ENCODE measurements at places on chromosomes 1 and 21.

- DNase-seq = no peak
Observed at GRCh38 chr1:39470040-39470439, 21.4 kb upstream of the BMP8A start.

DNA sequence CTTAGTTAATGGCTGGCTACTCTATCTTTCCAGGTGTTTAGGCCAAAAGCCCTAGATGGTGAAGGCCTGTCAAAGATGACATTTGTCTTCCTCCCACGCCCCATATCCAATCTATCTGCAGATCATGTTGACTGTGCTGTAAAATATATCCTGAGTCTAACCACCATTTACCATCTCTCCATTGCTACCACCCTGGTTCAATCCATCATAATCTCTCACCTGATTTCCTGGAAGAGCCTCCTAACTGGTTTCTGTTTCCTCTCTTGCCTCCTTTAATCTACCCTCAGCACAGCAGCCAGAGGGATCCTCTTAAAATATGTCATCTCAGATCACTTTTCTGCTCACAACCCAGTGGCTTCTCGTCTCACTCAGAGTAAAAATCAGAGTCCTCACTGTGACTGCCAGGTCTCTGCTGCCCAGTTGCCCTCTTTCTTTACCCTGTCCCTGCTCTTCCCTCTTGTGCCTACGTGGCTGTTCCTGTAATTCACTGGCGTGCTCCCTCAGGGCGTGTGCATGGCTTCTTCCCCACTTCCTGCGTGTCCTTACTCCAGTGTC is 17.8 kb downstream of the TMEM50A start:
- DNase-seq = no peak

DNA sequence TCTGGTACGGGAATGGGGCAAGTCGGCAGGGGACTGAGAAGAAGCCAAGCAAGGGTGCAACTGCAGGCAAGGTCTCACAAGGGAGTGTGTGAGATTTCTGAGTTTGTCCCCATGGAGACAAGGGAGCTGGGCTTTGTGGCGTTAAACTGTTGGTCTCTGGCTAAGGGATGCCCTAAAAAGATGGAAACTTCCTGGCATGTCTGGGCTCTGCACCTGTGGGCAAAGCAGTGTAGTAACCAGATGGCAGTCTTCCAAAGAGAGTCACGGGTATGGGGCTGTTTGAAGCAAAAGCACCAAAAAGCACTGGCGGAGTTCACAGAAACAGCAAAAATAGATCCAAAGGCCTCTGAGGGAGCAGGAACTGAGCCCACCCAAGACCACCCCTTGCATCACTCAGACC is 104.8 kb upstream of the SLC44A3 start:
- DNase-seq = no peak

DNA sequence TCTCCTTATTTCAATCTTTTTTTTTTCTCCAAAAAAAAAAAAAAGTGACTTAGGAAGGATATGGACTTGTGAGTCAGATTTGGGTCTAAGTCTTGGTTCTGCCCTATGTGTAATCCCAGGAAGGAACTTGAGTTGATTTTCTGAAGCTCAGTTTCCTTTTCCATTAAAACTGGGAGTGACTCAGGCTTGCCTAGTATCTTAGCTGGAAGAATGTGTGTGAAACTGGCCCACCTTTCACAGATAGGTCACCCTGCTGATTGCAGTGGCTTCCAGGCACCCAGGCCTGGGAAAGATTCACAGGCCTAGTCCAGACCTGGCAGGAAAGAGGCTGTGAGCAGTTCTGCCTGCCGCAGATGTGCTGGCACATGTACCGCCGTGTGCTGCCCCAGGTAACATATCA is 218.3 kb upstream of the HOOK1 start:
- DNase-seq = no peak

GRCh38 chr1:1630191-1630964 is 1.6 kb upstream of the MMP23B start:
- peak; percentile 85 for DNase-seq

- DNase-seq = no peak
Observed at GRCh38 chr21:45405819-45406762, 1.1 kb downstream of the COL18A1 start.

DNA sequence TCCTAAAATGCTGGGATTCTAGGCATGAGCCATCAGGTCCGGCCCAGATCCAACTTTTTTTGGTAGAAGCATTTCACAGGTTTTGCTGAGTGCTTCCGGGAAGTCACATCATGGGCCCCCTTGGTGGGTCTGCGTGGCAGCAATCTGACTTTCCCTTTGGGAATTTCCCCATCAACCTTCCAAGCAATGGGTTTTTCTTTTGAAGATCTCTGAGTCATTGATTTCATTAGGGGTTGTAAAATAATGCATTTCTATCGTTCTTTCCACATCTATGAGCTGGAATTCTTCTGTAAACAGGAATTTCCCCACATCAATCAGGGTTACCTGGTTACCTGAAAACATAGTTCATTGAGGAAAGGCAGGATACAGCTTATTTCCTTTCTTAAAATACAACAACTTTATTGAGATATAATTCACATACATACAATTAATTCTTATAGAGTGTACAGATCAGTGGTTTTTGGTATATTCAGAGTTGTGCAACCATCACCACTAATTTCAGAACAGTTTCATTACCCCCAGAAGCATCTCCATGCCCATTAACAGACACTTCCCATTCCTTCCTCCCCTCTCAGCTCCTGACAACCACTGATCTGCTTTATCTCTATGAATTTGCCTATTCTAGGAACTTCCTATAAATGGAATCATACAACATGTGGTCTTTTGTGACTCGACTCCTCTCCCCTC is 9.9 kb upstream of the ZBTB17 start:
- no peak for DNase-seq

GRCh38 chr1:84086189-84086588 is 57.9 kb upstream of the PRKACB start:
- peak; percentile 49 for DNase-seq

Measured in upper lobe of right lung (tissue), 1 donor.